Mucosa of descending colon (tissue), 3 donors: ENCODE measurements at places on chromosomes 3 and 15. TPM values are rescaled to one million over a fixed set of nuclear protein-coding genes. Genes with fewer than 3 reads are reported as not detected.

THAP10 gene
- total RNA-seq, result 1.2 TPM

- DNase-seq, result no peak
Measured at GRCh38 chr3:115533218-115533617, 90.1 kb upstream of the GAP43 start.

- no peak for DNase-seq
Measured at GRCh38 chr15:96728591-96728990, 398.1 kb downstream of the NR2F2 start.

LRRC2 gene
- total RNA-seq, result 1.8 TPM

- DNase-seq, result no peak
Measured at GRCh38 chr3:64824394-64824909, 136.7 kb upstream of the ADAMTS9 start.
